ENCODE measurements at places on chromosomes 11 and 22.

DNA sequence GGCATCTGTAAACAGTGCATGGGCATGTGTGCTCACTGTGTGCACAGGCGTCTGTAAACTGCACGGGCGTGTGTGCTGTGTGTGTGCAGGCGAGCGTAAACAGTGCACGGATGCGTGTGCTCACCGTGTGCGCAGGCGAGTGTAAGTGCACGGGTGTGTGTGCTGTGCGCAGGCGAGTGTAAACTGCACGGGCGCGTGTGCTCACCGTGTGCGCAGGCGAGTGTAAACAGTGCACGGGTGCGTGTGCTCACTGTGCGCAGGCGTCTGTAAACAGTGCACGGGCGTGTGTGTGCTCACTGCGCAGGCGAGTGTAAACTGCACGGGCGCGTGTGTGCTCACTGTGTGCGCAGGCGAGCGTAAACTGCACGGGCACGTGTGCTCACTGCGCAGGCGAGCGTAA, 22.4 kb downstream of the RNH1 start:
- no peak for DNase-seq

- no peak for DNase-seq
Observed at GRCh38 chr11:102423936-102424335, 28.6 kb downstream of the TMEM123 start.

- DNase-seq: no peak
Observed at GRCh38 chr11:117870103-117870952, 6.1 kb downstream of the FXYD6 start.

DNA sequence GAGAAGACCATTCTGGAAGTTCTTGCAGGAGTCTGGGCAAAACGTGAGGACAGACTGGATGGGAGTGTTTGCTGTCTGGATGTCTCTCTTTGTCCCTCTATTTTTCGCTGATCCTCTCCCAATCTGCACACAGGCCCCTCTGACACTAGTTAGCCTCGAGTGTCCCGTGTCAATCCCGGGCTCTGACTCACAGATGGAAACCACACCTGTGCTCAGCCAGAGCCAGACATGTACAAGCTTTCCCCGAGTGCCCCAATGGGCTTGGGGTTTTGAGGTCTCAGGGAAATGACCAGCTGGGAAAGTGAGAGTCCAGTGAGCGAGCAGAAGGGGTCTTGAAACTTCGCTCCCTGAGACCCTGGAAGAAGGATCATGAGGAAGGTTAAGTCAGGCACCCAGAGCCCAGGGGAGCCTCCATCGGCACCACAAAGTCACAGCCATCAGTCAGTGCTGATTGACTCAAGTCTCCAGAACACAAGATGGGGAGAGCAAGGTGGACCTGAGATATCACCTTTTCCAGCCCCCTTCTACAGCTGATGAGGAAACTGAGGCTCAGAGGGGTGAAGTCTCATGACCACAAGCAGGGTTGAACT, 13.9 kb downstream of the APOL2 start:
- DNase-seq: no peak

DNA sequence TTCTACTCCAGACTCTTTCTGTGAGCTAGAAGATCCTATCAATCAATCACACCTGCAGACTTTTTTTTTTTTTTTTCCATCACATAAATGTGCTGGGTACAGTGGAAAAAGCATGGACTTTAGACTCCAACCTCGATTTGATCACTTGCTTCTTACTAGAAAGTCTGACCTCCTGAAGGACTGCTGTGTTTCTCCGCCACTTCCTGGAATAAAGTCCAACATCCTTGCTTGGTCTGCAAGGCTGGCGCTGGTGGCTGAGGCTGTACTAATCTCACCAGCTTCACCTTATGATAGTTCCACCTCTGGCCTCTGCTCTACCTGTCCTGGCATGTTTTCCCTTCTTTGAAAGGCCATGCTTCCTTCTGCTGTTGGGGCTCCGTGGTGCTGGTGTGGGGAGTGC, 60.9 kb upstream of the SESN3 start:
- DNase-seq: no peak

GRCh38 chr22:24521791-24522245, 26.7 kb downstream of the UPB1 start:
- peak; percentile 62 for DNase-seq

DNA sequence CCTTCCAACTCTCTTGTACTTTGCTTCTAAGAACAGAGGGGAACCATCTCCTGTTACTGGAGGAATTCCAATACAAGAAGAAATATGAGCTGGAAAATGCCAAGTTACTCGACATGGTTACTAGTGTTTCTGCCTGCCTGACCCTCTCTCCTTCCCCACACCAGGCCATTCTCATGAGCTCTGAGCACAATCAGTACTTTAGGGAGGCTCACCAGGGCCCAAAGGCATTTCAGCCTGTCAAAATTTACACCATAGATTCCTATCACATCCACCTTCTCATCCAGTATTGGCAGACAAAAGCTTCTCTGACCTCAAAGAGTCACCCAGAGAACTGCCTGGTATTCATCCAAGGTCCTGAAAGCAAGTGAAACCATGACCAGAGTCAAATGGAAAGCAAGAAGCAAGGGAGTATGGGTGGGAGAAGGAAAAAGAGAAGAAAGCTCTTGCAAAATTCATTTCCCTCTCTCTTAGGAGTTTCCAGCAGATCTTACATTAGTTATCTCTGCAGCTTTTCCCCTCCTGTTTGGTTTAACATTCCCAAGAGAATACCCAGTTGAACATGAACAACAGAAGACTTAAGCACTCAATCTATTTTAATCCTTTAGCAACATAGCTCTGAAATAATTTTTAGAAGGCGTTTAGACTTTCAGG, 58.7 kb upstream of the NCAM1 start:
- DNase-seq: no peak

GRCh38 chr22:22235558-22235957, 9.0 kb upstream of the VPREB1 start:
- no peak for DNase-seq

GRCh38 chr11:128161436-128161835, 425.9 kb downstream of the ETS1 start:
- DNase-seq: no peak

DNA sequence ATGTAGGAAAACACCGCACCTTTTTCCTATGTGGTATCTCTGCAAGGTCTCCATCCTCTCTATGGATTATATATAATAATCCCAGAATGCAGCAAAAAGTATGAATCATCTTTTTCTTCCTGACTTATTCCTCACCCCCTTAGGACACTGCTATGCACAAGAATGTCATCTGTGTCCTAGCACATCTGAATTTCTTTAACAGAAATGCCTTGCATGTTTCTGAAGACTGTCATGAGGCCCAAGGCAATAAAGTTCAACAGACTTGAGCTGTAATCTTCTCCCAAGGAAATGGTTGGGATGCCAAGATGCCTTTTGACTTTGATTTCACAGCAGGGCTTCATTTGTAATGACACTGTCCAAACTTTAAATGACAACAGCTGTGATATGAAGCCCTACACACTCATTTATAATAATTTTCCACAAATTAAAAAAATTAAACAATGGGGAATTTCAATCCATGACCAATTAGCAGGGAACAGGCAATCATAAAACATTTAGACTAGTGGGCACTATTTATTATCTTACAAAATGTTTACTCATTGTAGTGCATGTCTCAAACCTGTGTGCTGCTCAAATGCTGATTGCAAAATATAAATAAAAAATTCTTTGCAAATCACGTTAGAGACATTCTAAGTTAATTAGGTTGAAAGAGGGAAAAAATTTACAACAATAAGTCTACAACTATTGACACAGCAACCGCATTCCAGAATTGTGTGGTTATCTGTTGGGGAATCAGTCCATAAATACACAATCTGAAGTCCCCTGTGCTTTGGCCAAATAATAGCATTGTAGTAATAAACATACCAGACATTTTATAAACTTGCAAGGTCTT, 242.3 kb downstream of the SWAP70 start:
- DNase-seq: peak; percentile 99

GRCh38 chr11:69398529-69399492, 82.7 kb upstream of the LINC01488 start:
- peak; percentile 70 for DNase-seq

GRCh38 chr11:127233998-127234397, 233.4 kb upstream of the KIRREL3 start:
- DNase-seq: no peak

GRCh38 chr11:47052165-47052564, 115.6 kb downstream of the CSTPP1 start:
- DNase-seq: no peak

- no peak for DNase-seq
Observed at GRCh38 chr11:69711822-69712801, 8.3 kb upstream of the FGF19 start.

DNA sequence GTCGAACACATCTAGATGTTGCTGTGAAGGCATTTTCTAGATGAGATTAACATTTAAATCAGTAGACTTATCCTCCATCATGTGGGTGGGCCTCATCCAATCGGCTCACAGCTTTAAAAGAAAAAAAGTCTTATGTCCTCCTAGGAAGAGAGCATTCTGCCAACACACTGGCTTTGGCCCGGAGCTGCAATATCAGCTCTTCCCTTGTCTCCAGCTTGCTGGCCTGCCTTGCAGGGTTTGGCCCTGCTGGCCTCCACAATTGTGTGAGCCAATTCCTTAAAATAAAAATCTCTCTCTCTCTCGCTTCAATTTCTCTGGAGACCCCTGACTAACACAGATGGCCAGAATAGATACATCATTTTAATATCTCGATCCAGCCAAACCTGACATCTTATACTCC, 13.1 kb upstream of the ABCC8 start:
- no peak for DNase-seq

GRCh38 chr11:61076506-61077304, 25.6 kb upstream of the CD5 start:
- no peak for DNase-seq

- peak; percentile 71 for DNase-seq
Observed at GRCh38 chr11:130442737-130443136, 5.7 kb upstream of the ADAMTS15 start.

DNA sequence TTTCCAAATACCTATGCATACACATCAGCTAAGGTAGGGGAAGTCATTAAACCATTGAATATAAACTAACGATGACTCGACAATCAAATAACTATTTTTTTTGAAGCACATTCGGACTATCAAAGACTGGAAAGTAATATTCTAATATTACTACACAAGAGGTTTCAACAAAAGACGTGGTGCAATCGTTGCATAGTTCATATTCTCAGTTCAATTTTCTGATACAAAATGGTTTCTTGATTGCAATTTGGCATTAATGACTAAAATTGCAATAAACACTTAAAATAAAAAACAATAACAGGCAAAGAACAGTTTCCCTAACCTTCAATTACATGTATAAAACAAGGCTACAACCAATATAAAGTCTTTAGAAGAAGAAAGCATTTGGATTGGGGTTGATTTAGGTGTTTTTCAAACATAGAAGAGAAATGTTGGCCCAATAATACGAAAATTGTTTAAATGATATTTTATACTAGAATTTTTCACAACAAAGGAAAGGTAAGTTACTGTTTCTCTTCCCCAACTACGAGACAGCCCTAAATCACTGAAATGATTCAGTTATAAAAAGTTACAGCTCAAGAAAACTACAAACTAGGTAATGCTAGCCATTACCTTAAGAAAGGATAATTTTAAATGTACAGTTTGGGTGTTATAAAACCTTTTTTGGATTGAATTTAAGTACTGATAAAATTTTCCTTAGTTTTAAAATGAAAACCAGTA, 17.6 kb downstream of the BLID start:
- DNase-seq: peak; percentile 34

- DNase-seq: no peak
Observed at GRCh38 chr11:46270684-46271083, 6.8 kb upstream of the CREB3L1 start.

- peak; percentile 76 for DNase-seq
Observed at GRCh38 chr11:8649361-8649760, 33.1 kb downstream of the TRIM66 start.

- no peak for DNase-seq
Observed at GRCh38 chr11:27094120-27094519, 53.5 kb downstream of the BBOX1 start.

DNA sequence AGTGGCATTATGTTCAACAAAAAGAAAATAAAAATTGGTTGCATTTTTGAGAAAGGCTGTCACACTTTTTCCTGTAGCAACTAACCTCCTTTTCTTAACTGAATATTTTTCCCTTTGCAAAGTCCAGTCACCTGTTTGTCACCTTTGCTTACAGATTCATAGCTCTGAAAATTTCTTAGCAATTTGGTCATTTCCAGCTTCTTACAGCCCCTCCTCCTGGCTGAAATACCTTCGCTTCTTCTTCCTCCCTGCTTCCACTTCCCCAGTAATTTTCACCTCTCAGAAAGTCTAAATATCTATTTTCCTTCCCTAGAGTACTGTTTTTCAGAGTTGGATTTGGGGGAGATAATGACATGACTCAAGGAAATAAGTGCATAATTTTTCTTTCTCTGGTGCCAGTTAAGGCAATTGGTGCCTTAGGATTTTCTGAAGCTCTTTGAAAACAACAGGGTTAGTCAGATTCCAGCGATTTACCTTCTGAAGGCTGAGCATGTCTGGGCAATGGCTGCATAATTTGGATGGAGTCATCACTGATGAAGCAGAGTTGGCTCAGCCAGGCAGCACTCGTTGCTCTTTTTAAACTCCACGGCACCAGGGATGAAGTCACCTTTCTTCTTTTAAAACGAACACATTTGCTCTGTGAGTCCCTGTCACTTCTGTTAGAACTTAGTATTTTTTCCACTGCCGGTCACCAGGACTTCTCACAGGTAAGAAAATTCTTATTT, 62.1 kb upstream of the AMOTL1 start:
- DNase-seq: peak; percentile 41

- peak; percentile 24 for DNase-seq
Observed at GRCh38 chr22:36110306-36110881, 50.2 kb downstream of the APOL3 start.

- no peak for DNase-seq
Observed at GRCh38 chr11:91160661-91161060, 937.8 kb upstream of the CHORDC1 start.

- peak; percentile 92 for DNase-seq
Observed at GRCh38 chr11:7977232-7977917, 9.8 kb upstream of the EIF3F start.

GRCh38 chr11:17601676-17602075, 54.6 kb downstream of the OTOG start:
- DNase-seq: peak; percentile 2

- DNase-seq: peak; percentile 61
Observed at GRCh38 chr11:88553204-88553603, 215.7 kb upstream of the CTSC start.

DNA sequence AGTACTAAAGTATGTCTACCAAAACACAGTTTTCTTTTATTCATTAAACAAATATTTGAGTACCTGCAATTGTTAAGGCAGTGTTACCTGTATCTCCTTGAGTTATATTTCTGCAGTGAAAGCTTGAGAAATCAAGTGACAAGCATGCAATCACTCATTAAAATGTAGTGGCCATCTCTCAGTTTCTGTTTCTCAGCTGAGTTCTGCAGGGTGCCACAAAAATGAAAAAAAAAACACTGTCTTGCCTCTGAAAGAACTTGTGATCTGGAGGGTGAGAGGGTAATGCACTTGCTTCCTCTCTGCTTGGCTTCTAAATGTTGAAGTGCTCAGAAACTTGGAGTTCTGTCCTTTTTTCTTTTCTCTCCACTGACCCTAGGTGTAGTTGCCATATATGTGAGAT, 6.8 kb downstream of the QSER1 start:
- no peak for DNase-seq

- DNase-seq: no peak
Observed at GRCh38 chr11:25992294-25992693, 339.6 kb upstream of the ANO3 start.

- DNase-seq: no peak
Observed at GRCh38 chr11:24932110-24933000, 435.5 kb downstream of the LUZP2 start.

Data from EH (cell line).